ENCODE measurements at places on chromosomes 16 and 17.

- no peak for DNase-seq
These were observed 207.1 kb downstream of the ZFHX3 start for GRCh38 chr16:72840631-72841381.

GRCh38 chr17:18921912-18922451 lies 30.0 kb upstream of the SLC5A10 start:
- no peak for DNase-seq

GRCh38 chr16:31484491-31485171 lies 1.7 kb downstream of the SLC5A2 start:
- no peak for DNase-seq

DNA sequence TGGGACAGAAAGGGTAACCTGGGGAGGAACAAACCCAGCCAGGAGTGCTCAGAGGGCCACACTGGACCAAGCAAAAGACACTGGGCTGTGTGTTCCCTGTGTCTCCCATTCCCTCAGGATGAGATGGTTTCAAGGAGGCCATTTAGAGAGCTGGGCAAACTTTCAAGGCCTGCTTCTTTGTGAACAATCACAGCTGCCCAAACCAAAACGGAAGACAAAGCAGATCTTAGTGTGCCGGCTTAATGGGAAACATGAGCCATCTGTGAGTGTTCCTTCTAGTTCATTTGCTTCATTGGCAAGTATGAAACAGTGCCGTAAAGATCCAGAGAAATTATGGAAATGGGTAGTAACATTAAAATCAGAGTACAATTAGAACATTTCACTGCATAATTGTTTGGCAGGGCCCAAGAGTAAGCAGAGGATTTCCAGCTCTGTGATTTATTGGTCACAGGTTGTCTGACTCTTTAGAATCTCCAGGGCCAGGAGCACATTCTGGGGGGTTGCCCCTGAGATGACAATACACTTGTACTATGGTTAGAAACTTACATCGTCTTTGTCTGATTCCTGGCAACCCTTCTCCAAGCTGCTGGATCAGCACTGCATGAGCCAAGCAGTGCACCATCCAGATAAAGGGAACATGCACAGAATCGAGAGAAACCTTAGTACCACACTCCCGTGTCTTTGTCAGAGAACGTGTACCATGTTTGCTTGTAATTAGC lies 412.1 kb downstream of the RBFOX1 start:
- DNase-seq, result no peak

DNA sequence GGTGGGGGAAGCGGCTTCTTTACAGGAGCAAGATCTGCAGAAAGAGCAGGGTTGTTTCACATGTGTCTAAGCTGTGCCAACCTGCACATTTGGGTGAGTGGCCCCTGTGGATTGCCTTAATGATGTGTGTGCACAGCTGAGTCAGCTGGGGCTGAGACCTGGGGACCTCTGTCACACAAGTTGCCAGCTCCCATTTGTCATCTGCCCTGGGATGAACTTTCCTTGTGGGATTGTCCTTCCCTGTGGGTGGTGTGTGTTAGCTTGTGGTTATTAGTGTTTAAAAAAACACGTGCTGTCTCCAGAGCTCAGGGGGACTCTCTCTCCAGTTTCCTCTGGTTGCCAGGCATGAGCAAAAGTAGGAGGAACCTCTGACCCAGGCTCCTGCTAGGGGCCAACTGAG lies 400.5 kb upstream of the CCL2 start:
- no peak for DNase-seq

- DNase-seq, result peak; percentile 84
These were observed 653 bp downstream of the SRRM2 start for GRCh38 chr16:2752850-2753732.

- DNase-seq, result no peak
These were observed 25.2 kb downstream of the ZDHHC7 start for GRCh38 chr16:84986102-84986501.

- DNase-seq, result no peak
These were observed 21.6 kb upstream of the SLC6A2 start for GRCh38 chr16:55634193-55634592.

DNA sequence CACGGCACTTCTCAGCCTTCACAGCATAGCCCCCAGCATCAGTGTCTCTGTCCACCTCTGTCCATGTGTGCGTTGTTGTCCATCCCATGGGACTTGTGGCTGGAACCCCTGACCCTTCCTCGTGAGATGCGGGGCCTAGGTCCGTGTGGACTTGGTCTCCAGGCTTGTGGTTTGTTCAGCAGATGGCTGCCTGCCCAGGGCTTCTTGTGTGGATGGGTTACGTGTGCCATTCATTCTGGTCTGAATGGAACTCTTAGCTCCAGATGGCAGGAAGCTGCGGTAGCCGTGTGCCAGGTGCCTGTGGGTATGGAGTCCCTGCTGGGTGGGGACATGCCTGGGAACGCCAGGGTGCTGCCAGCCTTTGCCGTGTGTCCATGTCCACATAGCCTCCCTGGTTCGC lies 31.7 kb upstream of the NUDT16L1 start:
- DNase-seq, result no peak

DNA sequence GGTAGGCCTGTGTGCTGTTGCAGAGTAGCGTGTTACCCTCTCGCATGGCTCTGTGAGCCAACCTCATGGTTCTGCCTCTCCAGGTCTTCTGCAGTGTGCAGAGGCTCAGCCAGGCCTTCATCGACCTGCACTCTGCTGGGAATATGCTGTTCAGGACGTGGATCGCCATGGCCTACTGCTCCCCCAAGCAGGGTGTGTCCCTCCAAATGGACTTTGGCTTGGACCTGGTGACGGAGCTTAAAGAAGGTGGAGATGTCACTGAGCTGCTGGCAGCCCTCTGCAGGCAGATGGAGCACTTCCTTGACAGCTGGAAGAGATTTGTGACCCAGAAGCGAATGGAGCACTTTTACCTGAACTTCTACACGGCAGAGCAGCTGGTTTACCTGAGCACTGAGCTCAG lies 75.8 kb upstream of the ENDOV start:
- no peak for DNase-seq

DNA sequence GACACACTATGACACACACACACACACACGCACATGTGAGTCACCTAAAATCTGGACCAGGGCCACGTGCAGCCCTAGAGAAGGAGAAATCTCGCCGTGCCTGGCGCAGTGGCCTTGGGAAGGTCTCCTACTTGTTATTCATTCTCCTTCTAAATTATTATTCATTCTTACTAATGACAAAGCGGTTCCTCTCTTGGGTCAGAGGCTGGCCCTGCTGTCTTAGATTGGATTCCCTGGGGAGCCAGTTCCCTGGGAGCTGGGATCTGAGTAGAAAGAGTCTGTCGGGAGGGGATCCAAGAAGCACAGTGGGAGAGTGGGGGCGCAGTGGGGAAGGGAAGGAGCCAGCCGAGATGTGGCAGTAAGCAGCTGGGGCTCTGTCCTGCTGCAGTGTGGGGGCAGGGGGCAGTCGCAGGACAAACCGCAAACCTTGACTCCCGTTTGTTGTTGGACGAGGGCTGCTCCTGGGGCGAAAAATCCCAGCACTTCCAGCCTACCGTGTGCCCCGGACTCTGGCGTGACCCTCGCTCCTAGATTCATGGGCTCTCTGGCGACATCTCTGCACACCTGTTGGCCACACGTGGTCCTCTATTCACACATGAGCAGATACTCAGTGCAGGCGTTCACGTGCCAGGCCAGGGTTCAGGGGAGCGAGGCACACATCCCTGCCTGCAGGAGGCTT lies 18.7 kb upstream of the JPH3 start:
- peak; percentile 67 for DNase-seq

DNA sequence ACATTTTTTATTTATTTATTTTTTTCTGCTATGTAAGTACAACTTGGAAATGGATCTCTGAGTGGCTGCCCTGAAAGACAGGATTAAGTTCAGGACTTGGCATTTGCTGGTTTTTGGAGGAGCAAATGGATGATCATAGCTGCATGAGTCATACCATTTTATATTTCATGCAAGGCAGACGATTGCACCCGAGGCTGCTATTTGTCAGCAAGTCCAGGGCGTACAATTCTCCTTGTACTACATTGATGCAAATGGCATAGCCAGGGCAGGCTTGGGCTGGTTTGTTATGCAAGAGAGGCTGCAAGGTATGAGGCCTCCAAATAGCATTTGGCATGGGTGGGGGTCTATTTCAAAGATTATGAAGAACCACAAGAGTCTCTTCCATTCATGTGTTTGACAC lies 81.2 kb upstream of the CACNG3 start:
- DNase-seq, result no peak

GRCh38 chr17:82865774-82866395 lies 26.1 kb upstream of the ZNF750 start:
- DNase-seq, result no peak

DNA sequence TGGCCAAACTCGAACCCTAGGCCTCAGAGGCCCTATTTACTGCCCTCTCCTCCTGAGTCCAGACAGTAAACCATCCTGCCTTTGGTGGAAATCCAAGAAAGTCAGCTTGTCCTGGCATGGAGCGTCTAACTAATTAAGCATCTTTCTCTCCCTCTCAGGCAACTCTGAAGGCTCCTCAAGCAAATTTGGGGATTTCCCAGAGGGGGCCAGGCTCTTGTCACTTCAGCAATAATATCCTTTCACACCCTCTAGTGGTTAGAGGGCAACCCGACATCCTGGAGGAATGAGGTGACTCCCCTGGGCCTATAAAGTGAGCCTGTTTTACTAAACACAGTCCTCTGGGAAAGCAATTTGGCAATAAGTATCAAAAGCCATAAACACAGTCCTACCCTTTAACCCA lies 60.4 kb downstream of the NOG start:
- no peak for DNase-seq

DNA sequence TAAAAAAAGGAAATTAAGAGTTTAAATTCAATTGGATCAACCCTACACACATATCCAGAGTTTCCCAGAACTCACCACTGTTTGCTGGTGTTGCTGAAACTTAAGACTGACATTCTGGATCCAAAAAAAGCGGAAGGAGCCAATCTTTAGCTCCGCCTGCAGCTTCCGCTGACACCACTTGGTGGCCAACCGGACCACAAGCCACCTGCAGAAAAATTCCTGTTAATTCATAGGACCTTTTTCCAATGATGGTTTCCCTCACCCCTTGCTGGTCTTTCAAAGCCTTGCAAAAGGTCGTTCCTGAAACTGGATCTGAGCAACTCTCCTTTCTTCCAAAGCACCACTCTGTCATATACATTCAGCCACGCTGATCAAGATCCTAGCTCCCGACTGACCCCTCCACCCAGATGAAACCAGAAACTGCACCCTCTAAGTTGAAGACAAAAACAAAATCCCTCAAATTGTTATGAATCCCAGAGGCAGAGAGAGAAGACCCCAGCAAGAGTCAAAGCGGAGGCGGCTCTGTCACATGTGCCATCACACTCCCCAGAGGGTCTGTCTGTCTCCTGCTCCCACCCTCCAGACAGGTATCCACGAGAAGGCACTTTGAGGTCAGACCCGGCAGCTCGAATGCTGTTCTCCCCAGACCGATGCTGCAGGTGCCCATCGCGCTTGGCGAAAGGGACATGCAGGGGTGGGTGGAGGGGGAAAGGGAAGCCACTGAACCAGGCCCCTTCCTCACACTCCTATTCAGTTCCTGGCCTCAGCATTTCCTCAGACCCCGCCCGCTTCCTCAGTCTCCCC lies 773 bp downstream of the BLTP2 start:
- peak; percentile 65 for DNase-seq

GRCh38 chr16:53773150-53773846 lies 69.3 kb downstream of the FTO start:
- peak; percentile 69 for DNase-seq

GRCh38 chr16:73015612-73016487 lies 32.1 kb downstream of the ZFHX3 start:
- DNase-seq, result no peak

- DNase-seq, result peak; percentile 72
These were observed 761 bp downstream of the GAN start for GRCh38 chr16:81315271-81316175.

DNA sequence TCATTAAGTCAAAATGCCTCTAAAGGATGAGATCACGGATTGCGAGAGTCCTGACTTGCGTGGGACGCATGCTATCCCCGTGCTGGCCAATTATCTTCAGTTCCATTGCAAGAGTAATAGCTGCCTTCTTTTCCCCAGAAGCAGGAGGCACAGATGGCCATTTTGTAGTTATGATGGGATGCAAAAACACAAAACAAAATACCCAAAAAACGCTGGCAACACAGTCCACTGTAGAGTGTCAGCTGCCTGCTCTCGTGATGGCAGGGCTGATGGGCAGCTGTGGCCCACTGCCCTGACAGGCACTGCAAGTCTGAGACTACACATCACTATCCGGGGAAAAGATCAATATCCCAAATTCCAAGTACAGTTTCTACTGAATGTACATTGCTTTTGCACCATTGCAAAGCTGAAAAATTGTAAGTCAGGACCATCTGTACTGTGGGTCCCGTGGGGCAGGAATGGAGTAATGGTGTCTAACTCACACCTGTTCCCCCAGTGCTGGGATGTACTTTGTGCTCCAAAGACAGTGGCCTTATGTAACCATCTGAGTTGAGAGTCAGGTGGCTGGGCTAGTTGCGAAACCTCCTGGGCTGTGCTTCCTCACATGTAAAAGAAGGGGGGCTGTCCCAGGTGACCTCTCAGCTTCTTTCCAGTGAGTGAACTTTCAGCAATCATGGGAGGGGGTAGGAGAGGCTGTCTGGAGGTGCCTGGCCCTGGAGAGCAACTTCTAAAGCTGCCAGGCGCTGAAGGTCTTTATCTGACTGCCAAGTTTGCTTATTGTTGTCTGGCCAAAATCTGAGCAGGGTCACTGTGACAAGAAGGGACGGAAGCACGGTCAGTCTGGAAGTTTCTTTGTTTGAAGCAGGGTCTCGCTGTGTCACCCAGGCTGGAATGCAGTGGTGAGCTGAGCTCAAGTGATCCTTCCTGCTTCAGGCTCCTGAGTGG lies 4.7 kb downstream of the SLC47A1 start:
- DNase-seq, result peak; percentile 92

DNA sequence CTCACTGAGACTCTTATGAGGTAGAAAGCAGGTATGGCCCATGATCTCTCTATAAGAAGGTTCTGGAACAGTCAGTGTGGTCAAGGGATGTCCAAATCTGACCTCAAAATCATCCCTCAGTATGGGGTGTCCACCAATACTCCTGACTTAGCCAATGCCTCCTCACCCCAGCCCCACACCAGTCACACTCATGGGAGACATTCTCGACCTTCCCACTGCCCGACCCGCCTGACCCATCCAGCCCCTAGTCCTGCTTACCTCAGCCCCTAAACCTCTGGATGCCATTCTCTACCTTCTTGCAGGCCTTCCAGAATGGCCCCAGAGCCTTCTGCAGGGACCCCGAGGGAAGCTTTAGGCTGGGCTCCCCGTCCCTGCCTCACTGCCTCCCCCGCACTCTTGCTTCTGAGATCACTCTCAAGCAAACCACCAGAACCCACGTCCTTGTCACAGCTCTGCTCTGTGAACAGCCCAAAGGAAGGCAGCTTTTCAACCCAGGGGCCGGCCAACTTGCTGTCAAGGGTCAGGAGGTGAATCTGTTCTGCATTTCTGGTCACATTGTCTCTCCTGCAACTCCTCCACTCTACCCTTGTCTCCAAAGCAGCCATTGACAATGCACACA lies 44.9 kb upstream of the RBFOX3 start:
- DNase-seq, result peak; percentile 23

- DNase-seq, result peak; percentile 26
These were observed 48.3 kb downstream of the HIC1 start for GRCh38 chr17:2102931-2103809.

- no peak for DNase-seq
These were observed 24.2 kb downstream of the IGSF6 start for GRCh38 chr16:21628121-21628726.
